Activated CD4-positive, alpha-beta T cell treated with anti-CD3 and anti-CD28 coated beads for 36 hours (primary cell): ENCODE measurements at places on chromosomes 5 and 9. TPM values are rescaled to one million over a fixed set of nuclear protein-coding genes. Genes with fewer than 3 reads are reported as not detected.

DNA sequence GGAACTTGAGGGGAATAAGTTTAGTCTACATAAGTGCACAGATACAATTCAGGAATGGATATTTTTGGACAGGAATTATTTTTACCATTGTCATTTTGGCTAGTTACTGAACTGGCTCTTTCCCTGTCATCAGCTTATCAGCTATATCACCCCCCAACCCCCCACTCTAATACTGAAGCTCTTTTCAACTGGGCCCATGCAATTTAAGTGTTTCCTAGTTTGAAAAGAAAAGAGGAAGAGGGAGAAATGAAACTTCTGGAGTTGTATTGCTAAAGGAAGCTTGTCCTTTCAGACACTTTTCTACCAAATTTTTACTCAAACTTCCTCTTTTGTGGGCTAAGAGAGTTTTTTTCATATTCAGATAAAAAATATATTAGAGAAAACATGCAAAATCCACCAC is 18.5 kb upstream of the TIMD4 start:
- no peak for DNase-seq

DNA sequence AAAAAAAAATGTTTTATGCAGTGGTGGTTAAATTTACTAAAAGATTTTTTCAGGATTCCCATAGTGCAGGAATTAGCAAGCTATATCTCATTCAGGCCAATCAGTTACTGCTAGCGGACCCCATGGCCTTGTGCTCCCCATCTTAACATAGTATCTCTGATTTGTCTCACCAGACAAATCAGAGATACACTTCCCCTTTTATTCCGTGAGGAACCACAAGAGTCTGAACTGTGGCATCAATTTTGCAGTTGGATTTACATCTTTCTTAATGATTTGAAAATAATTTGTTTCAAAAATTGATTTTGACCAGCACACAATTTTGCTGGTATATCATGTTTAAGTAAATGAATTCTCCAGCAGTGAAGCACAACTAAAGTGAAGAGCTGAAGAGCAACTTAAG is 17.9 kb downstream of the ITGA1 start:
- DNase-seq: no peak

GRCh38 chr5:113218906-113219517 is 215.8 kb downstream of the TSSK1B start:
- no peak for DNase-seq

DNA sequence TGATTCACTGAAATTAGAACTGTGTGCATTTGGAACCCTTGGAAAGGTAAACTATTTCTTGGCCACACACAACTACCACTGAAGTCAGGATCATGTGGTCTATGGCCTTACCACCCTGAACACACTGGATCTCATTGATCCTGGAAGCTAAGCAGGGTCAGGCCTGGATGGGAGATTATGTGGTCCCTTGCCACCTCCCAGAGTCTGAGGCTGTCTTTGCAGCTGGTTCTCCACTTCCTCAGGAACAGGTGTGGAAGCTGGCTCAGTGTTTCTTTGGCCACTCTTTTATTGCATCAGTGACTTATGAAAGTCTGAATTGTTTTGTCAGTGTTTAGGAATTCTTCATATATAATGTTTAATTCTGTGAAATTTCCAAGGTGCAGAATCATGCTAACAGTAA is 89.2 kb downstream of the TEK start:
- no peak for DNase-seq

GRCh38 chr9:89529243-89530035 is 31.5 kb upstream of the SEMA4D start:
- DNase-seq: no peak

DNA sequence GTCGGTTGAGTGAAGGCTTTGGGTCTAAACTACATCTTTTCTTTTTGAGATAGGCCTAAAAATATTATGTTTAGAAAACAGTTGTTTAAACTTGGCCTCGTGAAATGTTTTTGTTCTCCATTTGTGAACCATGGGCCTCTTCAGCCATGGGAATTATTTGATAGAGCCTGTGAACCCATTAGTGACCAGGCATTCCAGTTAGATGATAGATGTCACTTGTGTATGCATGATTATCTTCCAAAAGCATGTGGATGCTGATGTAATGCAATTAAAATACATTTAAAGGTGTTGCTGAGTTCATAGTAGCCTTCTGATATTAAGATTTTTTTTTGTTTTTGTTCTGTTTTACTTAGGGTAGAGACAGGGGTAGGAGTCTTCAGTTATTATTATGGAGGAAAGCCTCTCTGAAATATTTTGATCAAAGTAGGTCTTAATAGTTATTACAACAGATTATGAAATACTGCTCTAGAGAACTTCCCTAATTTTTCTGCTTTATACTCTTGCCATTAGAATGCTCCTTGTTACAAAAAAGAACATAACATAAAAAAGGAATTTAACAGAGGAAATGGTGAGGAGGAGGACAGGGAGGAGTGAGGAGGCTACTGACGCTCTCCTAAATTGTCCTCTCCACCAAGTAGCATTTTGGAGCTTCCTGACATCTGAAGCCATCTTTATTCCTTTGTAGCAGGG is 32.9 kb downstream of the CPEB4 start:
- no peak for DNase-seq

- no peak for DNase-seq
Measured at GRCh38 chr5:174945853-174946252, 221.5 kb downstream of the MSX2 start.

DNA sequence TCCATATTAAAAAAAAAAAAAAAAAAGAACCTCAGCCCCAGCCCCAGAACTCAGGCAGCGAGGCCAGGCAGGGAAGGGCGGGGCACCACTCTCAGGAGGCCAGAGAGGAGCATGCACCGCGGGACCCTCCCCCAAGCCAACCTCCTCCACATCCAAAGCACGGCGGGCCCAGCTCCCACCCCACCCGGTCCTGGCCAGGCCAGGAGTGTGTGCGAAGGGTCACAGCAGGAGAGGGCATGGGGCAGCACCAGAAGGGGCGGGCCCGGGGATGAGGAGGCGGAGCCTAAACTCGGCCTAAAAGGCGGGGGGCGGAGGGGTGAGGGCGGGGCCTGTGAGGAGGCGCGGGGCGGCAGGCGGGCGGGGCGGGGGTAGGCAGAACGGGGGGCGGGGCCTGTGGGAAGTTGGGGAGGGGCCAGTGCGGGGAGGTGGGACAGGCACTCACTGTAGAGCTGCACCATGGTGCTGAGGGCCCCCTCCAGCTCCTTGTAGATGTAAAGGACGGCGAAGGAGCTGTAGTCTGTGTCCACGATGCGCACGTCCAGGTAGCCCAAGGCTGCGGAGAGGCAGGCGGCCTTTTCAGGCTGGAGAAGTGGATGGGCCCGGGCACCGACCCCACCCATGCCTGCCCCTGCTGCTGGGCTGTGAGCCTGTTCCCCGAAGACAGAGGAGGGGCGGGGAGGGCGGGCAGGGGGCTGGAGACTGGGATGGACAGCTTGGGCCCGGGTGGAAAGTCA is 1.2 kb downstream of the LCN15 start:
- DNase-seq: peak; percentile 77

Gene BTNL3
- total RNA-seq: not detected

Gene PNPLA7
- total RNA-seq: 3.6 TPM
